NCI-H1436 (cell line): ENCODE measurements at places on chromosomes 3 and 15.

DNA sequence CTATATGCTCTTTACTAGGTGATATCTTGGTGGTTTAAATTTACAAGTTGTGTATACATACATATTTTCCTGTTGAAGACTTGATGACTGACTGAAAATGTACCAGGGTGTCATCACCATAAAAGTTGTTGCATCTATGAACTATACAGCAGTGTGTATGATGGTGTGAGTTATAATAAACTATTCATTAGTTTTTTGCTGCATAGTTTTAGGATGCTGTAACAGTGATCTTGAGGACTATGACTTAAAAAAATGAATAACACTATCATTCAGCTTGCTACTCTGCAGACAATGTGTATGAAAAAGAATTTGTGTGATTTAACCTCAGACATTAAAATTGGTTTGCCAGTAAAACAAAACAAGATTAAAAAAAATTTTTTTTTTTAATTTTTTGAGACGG is 49.0 kb downstream of the UBE2E2 start:
- DNase-seq: no peak

DNA sequence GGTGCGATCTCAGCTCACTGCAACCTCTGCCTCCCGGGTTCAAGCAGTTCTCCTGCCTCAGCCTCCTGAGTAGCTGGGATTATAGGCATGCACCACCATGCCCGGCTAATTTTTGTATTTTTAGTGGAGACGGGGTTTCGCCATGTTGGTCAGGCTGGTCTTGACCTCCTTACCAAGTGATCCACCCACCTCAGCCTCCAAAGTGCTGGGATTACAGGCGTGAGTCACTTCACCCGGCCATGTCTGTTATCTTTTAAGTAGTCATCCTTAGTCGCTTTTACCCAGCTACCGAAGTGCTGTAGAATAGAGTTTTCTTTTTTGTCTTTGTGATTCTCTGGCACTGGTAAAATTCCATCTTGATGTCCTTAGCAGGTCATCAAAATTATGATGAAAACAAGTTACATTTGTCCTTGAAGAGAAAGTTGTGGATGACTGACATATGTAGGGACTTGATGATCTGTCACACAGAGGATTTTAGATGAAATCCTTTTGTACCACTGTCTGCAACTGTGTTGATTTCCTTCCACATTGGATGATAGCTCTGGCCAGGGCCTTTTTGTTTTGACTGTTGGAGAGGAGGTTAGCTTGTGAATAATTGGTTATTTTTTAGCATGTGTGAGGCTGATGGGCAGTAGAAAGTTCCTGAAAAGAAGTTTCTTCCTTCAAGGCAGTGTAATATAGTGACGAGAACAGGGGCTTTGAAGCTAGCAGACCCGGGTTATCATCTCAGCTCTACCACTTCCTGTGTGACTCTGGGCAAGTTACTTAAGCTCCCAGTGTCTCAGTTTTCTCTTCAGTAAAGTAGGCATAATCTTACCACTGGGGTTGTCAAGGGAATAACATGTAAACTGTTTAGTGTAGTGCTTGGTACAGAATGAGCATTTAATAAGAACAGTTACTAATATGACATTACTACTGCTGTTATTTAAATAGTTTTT is 18.8 kb downstream of the ATG7 start:
- DNase-seq: no peak

- no peak for DNase-seq
These were observed 75.5 kb upstream of the CBLB start for GRCh38 chr3:105944276-105944675.

GRCh38 chr3:155560594-155560993 is 184.3 kb downstream of the PLCH1 start:
- no peak for DNase-seq

- DNase-seq: no peak
These were observed 12.4 kb downstream of the QRICH1 start for GRCh38 chr3:49081429-49081828.

GRCh38 chr15:69573815-69574475 is 121.3 kb downstream of the RPLP1 start:
- no peak for DNase-seq

- DNase-seq: no peak
These were observed 461.9 kb downstream of the AGBL1 start for GRCh38 chr15:86541540-86541939.

GRCh38 chr15:86199467-86200145 is 119.9 kb downstream of the AGBL1 start:
- DNase-seq: no peak

GRCh38 chr3:100425316-100425715 is 24.0 kb downstream of the LNP1 start:
- no peak for DNase-seq

DNA sequence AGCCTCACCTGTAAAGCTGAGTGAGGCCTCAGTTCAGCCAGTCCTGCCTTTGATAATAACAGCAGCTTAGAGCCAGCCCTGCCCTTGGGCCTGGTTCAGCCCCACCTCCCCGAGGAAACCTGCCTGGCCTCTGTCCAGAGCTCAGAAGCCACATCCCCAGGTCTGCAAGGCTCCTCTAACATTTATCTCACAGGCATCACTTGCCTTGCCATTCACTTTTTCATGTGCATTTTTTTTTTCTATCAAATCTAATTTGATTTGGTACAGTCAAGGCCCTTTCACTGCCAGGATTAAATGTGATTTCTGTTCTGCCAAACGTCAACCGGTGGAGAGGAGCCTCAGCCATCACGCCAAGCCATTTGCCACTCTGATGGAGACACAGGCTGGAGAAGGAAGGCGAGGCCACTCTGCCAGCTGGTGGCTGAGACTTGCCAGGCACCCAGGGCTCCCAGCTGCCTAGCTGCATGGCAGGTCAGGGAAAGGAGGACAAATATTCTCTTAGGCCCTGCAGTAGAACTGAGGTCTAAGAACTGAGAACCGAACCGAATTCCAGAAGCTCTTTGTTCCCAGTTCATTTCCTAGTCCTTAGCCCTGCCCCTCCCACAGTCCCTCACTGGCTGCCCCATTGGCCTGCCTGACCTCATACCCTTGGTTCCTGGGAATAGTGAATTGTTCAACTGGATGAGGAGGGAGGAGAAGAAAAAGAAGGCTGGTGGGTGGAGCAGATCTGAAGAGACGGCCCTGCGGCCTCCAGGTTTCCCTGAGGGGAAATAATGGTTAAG is 76.4 kb downstream of the SPSB4 start:
- DNase-seq: no peak

GRCh38 chr3:190446573-190447279 is 3.0 kb downstream of the TMEM207 start:
- no peak for DNase-seq

DNA sequence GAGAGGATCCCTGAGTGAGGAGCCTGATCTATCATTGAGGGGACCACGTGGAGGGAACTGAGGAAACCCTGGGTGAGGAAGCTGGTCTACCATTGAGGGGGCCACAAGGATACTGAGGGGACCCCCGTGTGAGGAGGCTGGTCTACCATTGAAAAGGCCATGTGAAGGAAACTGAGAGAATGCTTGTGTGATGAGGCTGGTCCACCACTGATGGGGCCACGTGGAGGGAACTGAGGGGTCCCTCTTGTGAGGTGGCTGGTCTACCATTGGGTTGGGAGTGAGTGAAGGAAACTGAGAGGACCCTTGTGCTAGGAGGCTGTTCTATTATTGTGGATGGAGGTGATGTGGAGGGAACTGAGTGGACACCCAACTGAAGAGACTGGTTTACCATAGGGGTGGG is 161.3 kb downstream of the FBLN2 start:
- DNase-seq: no peak

- DNase-seq: no peak
These were observed 2.8 kb upstream of the GNAI2 start for GRCh38 chr3:50233176-50233575.
